ENCODE measurements at places on chromosomes 11 and 22.

DNA sequence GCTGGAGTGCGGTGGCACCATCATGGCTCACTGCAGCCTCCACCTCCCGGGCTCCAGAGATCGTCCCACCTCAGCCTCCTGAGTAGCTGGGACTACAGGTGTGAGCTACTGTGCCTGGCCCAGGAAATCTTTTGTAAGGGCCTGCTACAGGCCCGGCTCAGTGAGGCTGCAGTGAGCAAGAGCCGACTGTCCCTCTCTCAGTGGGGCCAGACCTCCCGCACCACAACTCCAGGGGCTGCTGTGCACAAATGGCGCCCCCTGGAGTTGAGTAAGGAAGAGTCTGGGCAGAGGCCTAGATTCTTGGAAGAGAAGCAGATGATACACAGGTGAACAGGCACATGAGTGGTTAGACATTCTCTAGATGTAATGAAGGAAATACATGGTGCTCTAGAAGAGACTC, 7.0 kb downstream of the SERHL2 start:
- DNase-seq, result no peak

GRCh38 chr22:35564975-35565867, 24.6 kb downstream of the RASD2 start:
- no peak for DNase-seq

- DNase-seq, result no peak
These were observed 59.7 kb upstream of the RBFOX2 start for GRCh38 chr22:36088292-36088691.

DNA sequence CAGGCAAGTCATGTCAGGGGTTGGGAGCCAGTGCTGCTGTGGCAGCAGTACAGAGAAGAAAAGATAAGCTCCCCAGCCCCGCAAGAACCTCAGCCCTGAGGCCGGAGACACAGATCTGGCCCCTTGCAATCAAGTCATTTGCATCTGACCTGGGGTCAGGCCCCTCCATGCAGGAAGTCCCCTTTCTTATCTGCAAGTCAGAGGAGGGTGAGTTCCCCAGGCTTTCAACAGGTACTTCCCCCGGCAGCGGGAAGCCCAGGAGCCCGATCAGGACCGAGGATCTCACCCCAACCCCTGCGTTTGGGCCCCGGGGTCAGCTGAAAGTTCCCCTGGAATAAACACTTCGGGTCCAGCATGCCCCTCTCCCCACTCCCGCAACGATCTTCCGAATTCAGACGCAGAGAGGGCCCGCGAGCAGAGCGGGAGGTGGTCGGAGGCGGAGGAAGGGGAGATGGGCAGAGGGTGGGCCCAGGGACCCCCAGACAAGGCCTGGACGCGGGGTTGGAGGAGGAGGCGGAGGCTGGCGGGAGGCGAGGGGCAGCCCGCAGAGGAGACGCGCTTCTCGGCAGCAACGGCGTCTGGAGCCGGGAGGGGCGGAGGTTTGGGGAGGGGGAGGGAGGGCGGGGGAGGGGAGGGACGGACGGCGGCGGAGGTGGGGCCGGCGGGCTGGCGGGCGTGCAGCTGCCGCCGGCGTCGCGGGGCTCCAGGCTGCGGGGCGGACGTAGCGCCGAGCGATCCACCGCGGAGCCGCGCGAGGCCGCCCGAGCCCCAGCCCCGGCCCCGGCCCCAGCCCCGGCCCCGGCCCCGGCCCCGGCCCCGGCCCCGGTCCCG, at the start of gene TSPAN18:
Gene TSPAN18, plus strand, starts transcription at position 680 of the 831 bp plus-strand sequence. CDS start 179,455 bp downstream, outside the sequence.
- no peak for DNase-seq

DNA sequence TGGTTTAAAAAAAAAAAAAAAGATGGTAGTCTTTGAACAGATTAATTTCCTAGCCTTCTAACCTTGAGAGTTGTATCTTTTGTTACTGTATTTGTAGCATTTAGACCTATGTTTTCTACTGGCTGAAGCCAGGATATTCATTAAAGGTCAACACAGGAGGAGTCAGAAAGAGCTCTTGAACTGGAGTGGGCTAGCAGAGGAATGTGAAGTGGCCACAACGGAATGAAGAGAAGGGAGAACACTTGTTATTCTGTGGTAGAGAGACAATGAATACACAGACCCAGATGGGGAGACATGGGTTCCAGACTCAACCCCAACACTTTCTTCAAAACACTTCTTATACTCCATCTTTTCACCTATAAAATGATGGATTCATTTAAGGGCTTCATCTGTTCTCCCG, 88.1 kb downstream of the RELT start:
- no peak for DNase-seq
